A549 (cell line): ENCODE measurements at places on chromosomes 2 and 18.

- DNase-seq = no peak
These were observed 2184.6 kb upstream of the PIK3C3 start for GRCh38 chr18:39770399-39770798.

- DNase-seq = no peak
These were observed 108.8 kb upstream of the UBE2E3 start for GRCh38 chr2:180871649-180872048.

DNA sequence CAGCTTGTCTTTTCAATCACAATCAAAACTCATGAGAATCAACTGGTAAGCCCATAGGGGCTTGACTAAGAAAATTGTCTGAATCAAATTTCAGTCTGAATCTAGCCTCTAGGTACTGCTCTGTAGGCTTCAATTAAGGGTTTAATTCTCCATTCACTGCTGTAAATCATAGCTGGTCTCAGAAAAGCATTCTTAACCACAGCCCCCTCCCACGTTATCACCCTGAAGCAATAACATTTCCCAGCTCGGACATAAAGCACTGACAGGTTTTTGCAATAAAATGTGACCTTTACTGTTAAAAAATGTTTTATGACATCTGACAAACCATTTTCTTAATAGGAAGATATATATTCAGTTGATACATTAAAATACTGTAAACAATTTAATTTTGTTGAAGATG lies 55.0 kb downstream of the LRP1B start:
- DNase-seq = no peak

GRCh38 chr2:72004201-72004915 lies 143.3 kb downstream of the CYP26B1 start:
- no peak for DNase-seq

DNA sequence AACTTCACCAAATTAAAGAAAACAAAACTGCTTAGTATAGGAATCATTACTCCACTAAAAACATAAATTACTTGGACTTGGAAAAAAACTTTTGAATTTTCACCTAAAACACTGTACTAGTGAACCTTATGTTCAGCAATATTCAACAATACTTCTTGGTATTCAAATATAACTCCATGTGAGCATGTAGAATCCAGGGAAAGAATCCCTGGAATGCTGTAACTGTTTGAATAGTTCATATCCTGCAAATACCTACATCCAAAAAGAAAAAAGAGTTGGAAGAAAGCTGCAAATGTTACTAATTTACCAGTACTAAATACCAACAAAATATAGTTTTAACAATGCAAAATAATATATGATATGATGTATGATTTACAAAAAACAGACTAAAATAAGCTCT lies 65.4 kb downstream of the IKZF2 start:
- no peak for DNase-seq

DNA sequence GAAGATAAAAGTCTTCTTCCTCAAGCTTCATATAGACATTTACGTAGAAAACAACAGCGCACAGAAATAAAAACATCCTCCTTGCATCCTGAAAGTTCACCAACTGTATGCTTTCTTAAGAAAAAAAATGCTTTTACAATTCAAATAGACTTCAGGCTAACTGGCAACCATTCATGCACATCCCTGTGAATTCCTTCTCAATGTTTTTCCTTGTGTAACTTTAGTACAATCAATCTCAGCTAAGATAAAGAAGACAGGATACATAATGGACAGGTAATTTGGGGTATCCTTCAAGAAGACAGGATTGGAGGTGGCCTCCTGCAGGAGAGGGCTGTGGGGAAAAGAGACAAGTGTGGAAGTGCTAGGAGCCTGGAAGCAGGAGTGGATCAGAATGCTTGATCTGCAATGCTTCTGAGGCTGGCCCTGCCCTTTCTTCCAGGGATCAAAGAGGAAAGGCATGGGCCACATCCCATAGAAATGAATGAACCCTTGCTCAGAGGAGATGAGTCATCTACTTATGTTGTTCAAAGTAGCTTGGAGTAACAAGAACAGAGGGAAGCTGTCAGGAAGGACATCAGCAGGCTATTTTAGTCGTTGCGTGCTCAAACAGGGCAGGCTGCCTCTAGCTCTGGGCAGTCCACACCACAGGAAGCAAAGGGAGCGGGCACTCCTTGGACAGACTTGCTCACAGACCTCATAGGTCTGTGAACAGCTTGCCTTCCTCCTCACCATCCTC lies 126.6 kb downstream of the TMEM131 start:
- peak; percentile 46 for DNase-seq

GRCh38 chr18:76715012-76715610 lies 107.2 kb upstream of the ZNF236 start:
- no peak for DNase-seq

DNA sequence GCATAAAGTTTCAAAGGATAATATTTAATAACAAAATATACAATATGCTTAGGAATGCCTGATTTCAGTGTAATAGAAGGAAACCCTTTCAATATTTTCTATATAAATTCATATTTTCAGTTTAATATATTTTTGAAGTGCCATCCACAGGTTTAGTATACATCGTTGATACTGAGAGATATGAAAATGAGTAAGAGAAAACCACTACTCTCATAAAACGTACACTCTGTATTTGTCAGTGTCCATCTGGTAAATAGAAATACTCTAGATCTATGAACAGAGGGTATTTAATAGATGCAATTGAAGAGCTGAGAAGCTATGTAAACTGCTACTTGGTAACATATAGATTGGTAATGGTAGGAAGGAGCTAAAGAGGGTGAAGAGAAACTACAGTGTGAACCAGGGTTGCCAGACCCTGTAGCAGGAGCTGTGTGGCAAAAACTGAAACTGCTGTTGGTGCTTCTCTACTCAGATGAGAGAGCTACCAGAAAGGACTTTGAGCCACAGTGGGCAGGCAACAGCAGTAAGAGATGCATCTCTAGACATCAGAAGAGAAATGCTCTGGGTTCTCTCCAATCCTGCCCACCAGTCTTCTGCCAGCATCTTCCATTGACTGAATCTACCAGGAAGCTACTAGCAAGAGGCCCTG lies 187.4 kb downstream of the CCDC102B start:
- no peak for DNase-seq

DNA sequence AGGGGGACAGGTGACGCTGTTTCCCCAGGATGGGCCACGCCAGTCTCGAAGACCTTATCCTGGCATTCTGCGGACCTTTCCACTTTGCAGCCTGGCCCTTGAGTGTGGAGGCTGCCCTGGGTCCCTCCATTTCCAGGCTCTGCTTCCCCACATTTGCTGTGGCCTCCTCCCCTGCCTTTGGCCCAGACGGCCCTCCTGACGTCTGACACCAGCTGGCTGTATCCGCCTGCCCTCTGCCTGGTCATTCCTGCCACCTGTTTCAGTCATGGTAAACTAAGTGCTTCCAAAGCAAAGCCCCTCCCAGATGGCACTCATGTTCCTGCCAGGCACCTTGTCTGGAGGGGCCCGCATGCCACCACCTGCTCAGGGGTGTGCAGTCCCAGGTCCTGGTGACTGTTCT lies 95.1 kb downstream of the ASB1 start:
- no peak for DNase-seq

- DNase-seq = no peak
These were observed 5.8 kb upstream of the UCN start for GRCh38 chr2:27313882-27314645.

DNA sequence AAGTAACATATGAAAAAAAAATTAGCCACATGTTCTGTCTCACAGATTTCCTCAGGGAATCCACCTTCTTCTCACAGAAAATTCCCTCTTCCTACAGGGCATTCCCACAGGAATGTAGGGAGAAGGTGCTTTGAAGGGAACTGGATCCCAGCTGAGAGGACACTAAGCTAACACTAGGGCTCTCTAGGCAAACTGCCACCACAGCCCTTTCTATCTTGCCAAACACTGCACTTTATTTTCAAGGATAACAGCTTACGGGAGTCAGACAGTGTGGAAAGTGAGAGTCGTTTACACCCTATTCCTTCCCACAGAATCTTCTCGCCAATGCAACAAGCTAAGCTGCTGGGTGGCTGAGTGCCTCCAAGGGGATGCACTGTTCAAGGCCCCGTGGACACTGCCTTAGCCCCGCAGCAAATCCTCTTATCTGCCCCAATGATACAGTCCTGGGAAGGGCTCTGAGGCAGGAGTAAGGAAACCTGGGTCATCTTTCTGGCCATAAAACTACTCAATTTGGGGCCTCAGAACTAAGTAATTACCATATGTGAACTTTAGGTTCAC lies 76.9 kb downstream of the CCDC93 start:
- DNase-seq = no peak

DNA sequence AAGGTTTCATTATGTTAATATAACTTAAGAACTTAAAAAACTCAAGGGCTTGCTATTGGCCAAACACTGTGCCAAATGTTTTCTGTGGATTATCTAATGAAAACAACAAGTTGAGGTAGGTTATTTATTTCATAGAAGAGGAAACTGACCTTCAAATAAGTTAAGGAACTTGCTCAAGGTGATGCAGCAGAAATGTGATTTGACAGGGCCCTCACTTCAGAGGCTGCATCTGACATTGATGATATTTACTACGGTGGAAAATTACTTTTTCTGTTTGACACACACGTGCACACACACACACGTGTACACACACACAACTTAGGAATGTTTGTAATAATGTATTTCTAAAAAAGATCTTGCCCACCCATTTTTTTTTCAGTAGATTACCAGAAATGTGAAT lies 137.2 kb upstream of the CXCR4 start:
- DNase-seq = no peak

DNA sequence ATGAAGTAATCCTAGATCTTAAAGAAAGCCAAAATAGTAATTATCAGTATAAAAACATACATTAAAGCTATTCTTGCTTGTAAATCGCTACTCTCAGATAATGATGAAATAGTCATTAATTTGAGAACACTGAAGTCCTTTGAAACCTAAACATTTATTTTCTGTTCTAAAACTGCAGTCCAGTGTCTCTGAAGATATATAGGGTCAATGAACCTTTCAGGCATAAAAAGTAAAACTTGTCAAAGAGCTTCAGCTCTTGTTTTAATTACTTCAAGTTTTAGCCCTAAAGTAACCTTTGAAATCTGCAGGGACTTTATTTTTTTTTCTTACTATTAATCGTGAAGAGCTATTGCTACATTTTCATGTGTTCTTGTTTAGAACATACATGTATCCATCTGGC lies 116.3 kb downstream of the KYNU start:
- DNase-seq = no peak

DNA sequence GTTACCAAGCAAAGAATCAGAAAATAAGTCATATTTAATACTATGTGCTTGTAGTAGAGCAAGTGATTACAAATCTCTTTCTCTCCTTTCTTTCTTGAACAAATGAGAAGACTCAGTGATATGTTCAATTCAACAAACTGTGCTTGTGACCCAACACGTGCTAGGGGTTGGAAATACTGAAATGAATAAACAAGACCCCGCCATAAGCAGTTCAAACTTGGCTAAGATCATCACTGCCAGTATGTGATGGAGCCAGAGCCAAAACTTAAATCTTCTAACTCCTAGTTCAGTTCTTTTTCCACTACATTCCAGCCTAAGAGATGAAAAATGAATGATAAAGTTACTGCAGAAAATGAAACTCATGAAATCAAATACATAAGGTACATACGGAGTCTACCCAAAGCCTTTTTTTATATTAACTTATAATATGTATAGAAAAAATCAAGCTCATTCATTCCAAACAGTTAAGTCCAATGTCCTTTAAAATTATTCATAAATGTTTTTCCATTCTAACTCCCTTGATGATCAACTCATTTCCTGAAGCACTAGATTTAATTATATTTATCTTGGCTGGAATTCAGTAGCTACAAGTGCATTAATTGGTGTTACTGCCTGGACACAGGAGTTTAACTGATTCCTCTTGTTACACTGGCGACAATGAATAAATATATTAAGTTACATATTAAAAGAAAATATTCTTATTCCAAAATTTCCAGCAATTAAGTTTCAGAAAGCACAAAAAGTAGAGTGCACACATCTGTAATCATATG lies 36.0 kb downstream of the GALNT3 start:
- DNase-seq = no peak

DNA sequence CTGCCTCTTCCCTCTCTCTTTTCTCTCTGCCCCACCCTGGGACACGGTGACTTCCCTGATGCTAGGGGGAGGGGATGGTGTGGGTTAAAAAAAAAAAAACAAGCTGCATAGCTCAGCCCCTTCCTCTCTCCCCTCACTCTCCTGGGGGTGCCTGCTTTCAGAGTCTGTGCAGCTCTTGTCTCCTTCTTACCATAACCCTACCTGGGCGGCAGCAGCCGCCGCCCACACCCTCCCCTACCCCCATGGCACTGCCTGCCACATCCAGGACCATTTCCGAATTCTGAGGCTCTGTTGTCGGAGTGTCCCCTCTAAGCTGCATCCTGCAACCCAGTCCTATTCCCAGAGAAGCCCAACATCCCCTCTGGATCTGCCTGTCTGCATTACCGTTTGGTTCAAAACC lies 16.0 kb downstream of the TTC32 start:
- DNase-seq = no peak

DNA sequence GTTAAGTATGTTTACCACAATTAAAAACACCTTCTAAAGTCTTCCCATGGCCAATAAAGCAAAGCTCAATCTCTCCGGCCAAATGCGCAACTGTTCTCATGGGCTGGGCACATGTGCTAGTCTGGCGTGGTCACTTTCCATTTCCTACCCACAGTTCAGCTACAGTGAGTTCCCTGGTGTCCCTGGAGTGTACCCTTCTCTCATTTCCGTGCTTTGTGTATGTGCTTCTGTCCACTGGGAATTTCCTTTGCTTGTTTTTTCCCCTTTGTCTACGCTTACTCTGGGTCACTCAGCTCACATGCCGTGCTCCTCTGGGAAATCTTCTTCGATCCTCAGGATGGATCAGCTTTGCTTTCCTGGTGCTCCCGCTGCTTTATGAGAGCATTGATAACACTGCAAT lies 69.6 kb upstream of the GYPC start:
- DNase-seq = no peak

DNA sequence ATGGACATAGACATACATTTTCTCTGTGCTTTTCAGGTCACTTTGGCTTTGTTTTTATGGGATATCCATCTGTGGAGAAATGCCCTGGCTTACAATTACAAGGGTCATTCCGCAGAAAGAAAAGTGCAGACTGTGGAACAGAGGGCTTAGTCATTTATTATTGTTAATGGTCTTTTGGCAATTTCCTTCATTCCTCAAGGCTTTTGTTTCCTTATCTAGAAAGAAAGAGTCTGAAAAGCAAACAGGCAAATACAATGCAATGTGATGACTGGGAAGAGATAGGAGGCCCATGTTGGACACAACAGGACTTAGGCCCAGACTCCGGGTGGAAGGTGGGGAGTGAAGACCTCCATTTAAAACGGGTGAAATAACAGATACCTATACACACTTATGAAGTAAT lies 129.5 kb upstream of the CAVIN2 start:
- DNase-seq = peak; percentile 1
